ENCODE measurements at places on chromosomes 2 and 18.

- DNase-seq: no peak
These were observed 37.9 kb upstream of the GPC1 start for GRCh38 chr2:240397542-240397916.

- no peak for DNase-seq
These were observed 46.0 kb downstream of the ODC1 start for GRCh38 chr2:10402062-10402585.

GRCh38 chr2:69798290-69798908, 31.1 kb upstream of the GMCL1 start:
- no peak for DNase-seq

DNA sequence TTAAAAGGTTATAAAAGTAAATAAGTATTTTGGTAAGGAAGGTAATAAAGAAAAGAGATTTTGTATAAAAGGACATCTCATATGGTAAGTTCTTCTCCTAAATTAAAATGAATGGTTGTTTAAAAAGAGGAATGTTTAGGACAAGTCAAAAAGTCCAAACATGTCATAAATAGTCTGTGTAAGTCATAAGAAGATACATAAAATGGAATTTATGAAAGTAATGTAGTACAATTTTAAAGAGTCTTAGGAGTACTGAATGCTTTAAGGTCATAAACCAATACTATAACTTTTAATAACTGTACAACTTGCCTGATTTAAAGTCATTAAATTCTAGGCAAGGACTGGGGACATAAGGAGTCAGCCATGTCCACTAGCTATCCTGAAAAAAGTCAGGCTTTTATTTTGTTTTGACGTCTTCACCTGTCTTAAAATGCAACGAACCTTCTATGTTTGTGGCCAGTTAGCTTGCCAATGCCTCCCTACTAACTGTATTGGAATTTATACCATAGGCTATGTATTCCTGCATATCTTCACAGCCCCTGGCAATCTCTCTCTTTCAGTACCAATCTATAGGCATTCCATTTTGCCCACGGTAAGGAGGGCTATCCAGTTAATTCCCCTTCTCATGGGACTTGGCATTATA, 312.3 kb upstream of the LRRTM4 start:
- DNase-seq: no peak

- DNase-seq: no peak
These were observed 1235.4 kb downstream of the LRP1B start for GRCh38 chr2:140895378-140895777.

GRCh38 chr18:73979742-73980141, 167.9 kb downstream of the FBXO15 start:
- no peak for DNase-seq

DNA sequence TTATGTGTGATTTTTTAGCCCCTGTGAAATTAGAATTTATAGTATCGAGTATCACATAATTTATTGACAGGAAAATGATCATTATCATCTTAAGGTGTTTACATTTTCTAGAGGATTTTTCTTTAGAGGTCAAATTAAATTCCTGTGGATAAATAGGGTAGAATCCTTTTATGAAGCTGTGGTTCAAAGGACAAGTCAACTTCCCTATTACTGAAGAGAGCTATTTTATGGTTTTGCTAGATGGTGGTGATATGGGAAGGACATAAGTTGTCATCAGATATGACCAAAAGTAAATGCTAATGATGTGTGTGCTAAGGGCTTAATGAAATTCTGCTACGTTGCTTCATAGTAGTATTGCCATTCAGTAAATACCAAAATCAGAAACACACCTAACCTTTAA, 80.1 kb downstream of the EML4 start:
- DNase-seq: no peak

DNA sequence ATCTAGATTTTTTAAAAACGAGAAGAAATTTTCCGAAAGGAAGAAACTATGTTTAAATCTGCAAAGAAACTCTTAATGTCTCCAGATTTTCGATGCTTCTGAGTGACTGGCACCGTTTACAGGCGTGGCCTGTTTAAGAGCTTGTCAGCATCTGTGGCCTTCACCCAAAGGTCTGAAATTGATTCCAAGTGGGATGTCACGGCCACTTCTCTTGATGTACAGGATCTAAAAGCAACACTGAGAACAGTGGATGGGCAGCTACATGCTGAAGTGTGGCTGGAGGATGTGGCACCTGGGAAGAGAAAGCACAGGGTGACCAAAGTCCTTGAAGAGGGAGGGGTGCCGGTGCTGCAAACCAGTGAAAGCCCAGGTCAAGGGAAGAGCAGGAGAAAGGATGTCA, 28.0 kb downstream of the EMILIN2 start:
- DNase-seq: no peak

DNA sequence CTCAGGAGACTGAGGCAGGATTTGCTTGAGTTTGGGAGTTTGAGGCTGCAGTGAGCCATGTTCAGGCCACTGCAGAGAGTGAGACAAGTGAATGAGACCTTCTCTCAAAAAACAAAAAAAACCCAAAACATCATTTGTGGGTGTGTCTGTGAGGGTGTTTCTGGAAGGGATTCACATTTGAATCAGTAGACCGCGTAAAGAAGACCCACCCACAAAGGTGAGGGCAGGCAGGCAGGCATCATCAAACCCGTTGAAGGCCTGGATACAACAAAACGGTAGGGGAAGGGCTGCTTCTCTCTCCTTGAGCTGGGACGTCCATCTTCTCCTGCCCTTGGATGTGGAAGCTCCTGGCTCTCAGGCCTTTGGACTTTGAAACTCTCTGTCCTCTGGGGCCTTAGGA, 25.4 kb downstream of the CDKL4 start:
- no peak for DNase-seq

DNA sequence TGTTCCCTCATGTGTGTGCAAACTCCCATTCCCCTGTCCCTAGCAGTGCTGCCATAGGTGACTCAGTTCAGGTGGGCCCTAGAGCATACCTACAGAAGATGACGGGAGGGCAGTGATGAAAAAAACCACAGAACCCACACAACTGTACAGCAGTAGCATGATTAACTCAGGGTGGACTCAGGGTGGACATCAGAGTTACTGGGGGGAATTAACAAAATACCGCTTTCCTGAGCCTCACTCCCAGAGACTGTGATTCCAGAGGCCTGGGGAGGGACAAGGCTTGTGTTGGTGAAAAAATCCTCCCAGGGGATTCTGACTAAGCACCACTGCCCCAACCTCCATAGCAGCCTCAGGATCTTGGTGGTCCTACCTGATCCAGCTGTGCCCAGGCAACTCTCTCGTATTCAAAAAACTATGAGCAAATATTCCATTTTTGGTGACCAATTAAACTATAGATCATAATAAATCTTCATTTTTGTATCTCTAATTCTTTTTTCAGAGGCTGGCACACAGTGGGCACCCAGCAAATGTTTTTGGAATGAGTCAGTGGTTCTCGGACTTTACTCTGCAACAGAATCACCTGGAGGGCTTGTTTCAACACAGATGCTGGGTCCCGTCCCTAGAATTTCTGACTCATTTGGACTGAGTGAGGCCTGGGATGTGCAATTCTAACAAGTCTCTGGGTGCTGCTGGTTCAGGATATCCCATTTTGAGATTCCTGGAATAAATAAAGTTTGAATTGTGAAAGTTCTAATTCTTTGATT, 84.1 kb upstream of the NABP1 start:
- no peak for DNase-seq

- no peak for DNase-seq
These were observed 55.1 kb upstream of the LMAN1 start for GRCh38 chr18:59414111-59414653.

GRCh38 chr2:101991721-101992145, at the start of gene IL1R2:
Gene IL1R2 (plus strand): TSS chr2:101991960. CDS start chr2:102008576, 16,616 bp downstream.
- no peak for DNase-seq

- no peak for DNase-seq
These were observed 1.4 kb downstream of the SMC6 start for GRCh38 chr2:17752246-17752645.

GRCh38 chr2:240424341-240425235, 10.9 kb upstream of the GPC1 start:
- no peak for DNase-seq

GRCh38 chr2:25090801-25091200, 48.9 kb downstream of the EFR3B start:
- DNase-seq: no peak

DNA sequence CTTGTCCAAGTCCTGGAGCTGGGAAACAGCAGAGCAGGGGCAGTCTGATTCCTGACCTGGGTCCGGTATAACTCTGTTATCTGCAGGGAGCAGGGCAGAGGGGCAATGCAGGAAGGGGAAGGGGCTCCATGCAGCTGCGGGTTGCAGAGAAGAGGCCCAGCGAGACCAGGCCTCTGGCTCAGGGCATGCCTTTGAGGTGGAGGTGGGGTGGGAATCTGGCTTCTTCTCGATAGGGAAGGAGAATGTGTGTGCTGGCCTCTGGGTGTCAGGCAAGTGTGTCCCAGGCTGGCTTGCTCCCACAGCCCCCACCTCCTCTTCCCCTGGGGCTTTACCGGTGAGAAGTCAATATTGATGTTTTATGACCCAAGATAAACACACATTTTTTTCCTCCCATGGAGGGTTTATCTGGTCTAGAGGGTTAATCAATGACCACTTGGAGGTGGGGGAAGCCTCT, 187.1 kb upstream of the HAAO start:
- no peak for DNase-seq

GRCh38 chr2:79861059-79861374, 348.2 kb downstream of the CTNNA2 start:
- DNase-seq: no peak

- DNase-seq: no peak
These were observed 1.1 kb downstream of the SP140L start for GRCh38 chr2:230328155-230328458.

DNA sequence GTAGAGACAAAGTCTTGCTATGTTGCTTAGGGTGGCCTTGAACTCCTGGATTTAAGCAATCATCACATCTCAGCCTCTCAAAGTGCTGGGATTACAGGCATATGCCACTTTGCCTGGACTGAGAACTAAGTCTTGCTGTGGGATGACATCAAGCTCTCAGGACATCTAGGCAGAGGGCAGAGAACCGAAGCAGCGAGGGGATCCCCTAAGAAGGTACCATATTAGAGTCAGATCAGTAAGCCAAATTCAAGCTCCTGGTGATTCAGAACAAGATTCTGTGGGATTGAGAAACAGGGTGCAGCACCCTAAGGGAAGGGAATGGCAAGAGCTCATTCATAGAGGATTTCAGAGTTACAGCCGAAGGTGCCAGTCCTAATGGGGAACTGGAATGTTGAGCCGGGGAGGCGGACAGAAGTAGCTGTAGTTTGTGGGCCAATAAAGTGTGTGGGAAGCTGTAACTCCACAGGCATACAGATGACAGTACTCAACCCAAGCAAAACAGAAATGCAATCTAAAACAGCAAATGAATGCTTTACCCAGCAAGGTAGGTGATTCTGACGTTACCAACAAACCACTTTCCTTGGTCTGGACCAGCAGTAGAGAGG, 30.9 kb downstream of the EPHA4 start:
- no peak for DNase-seq

DNA sequence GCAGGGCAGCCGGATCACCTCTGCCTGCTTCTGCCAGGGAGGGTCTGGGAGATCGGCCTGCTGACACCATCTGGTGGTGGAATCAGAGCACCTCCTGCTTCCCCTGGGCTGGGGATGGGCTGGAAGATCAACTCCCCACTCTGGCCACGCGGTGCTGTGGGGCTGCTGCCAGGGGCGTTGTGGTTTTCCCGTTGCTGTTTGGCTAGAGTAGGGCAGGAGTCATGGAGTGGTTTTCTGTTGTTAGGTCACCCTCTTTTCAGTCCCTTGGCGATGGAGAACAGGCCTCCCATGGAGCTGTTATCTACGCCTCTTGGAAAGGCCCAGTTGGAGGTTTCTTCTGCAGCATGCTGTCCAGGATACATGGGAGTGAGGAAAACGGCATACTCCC, 15.2 kb downstream of the BCL2L11 start:
- no peak for DNase-seq

- DNase-seq: no peak
These were observed 161.3 kb upstream of the SMAD7 start for GRCh38 chr18:49112031-49112430.

DNA sequence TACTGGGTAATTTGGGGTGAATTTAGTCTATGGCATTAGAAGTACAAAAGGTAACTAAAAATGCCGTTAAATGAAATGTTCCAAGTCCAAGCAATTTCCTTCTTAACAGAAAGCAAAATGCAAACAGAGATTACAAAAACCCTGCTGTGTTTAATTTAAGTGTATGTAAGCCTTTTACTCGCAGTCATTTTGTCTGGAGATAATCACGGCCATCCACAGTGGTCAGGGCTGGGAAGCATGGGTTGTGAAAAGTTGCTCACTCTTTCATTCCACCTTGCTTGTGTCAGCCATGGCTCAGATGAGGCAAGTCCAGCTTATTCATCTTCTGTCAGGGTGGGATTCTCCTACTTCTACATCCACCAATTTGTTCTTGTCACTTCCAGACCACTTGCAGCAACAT, 983.6 kb upstream of the ZEB2 start:
- DNase-seq: no peak

DNA sequence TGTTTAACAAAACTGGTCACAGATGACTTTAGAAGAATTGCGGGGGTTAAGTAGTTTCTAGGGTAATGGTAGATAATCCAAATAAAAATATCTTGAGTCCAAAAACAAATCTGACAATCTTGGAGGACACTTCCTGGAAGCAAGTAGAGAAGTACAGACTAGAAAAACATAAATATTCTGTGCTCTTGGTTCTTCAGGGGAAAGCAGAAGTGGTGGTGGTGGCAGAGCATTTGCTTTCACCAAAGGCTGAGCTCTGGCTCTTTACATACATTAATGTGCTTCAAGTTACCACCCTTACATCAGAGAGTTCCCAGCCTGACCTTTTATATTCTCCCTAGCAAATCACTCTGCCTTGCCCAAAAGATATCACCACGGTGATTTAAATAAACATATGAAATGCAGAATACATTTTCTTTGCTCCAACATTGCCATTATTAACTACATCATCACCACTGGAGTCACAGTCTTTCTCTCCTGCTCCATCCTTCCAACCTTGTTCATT, 15.3 kb downstream of the PDE11A start:
- DNase-seq: no peak

GRCh38 chr2:129760669-129761068, 218.8 kb upstream of the RAB6C start:
- no peak for DNase-seq

DNA sequence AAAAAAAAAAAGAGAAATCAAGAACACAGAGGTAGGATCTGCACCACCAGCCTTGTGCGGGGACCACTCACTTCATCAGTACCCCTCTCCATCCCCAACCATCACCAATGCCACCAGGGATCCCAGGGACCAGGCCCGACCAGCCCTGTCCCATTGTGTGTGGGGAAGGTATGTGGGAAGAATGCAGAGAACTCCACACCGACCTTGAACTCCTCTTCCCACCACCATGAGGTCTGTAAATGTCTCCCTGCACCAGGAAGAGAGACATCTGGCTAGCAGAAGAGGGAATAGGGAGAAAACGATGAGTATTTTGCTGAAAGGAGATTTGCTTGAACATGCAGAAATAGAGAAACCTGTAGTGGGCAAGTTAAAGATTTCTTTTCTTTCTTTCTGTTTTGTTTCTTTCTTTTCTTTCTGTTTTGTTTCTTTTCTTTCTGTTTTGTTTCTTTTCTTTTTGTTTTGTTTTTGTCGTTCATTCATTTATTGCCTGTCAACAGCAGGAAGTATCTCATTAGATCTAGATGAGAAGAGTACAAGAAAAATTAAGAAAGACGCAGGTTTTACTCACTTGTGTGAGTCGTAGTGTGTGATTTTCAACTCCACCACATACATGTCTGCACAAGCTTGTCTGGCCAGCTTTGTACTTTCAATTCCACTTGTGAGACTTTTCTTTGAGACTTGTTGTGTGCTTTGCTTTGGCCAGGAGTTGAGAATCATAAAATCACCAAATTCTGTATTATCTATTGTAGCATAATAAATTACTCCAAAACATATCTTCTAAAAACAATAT, 179.8 kb upstream of the HAAO start:
- DNase-seq: no peak

- no peak for DNase-seq
These were observed 96.6 kb downstream of the PLB1 start for GRCh38 chr2:28592481-28592880.
